ENCODE measurements at places on chromosomes 7 and 10. TPM values are rescaled to one million over a fixed set of nuclear protein-coding genes. Genes with fewer than 3 reads are reported as not detected.

- DNase-seq, result no peak
These were observed 10.7 kb downstream of the FBXL13 start for GRCh38 chr7:103063895-103064294.

Gene CYP2E1
- polyA plus RNA-seq, result 1.7 TPM

DNA sequence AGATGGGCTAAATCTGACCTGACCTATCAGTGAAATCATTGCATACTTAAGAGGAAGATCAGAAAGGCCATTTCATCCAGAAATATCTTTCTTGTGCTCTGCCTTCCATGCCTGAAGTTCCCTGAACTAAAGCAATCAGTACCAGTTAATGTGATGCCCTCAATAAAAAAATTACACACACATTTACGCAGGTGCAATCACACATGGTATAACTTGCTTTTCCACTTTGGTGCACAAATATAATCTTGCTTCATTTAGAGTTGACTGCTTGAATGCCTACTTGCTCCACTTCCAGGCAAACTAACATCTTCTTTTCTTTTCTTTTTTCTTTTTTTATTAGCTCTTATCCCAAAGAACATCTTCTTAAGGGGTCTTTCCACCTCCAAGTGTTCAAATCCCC lies 58.3 kb upstream of the KIF5B start:
- no peak for DNase-seq

DNA sequence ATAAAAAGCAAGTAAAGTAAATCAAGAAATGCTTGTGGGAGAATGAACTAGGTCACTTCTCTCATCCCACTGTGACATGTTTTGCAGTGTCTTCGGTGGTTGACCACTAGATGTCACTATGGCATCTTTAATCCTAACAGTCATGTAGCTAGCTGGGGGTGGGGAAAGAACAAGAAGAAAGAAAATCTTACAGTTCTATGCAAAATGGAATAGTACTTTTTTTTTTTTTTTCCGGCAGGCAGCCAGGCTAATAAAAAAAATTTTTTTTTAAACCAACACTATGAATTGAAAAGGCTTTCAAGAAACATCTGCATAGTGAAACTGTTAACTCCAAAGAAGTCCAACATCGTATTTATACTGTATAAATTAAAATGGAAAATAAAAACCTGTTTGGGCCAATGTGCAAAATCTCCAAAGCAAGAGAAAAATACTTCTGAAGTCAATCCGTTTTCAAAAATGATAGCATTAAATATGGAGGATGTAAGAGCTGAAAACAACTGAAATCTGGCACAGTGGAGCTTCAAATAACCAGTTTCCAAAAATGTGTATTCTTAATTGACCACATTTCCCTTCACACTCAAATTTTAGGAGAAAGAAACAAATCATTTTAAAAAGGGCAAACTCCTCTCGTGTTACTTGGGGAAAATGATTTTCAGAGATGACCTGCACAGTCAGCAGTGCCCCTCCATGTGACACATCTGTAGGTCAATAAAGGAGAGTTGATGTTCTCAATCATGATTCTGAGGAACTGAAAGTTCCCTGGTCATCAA lies 38.5 kb downstream of the CDK1 start:
- DNase-seq, result peak; percentile 90

Gene IKZF1
- polyA plus RNA-seq, result not detected

DNA sequence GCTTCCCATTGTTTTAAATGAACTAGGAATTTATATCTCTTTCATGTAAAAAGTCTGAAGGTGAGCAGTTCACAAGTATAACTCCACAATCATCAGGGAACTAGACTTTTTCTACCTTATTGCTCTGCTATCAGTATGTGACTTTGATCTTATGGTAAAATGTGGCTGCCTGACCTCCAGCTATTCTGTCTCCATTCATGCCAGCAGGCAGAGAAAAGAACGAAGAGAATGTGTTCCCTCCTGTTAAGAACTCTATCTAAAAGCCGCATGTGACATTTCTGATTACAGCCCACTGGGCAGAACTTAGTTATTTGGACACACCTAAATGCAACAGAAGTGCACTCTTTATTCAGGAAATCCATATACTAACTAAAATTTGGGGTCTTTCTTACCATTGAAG lies 102.8 kb upstream of the MBL2 start:
- no peak for DNase-seq

GRCh38 chr7:102262546-102262945 lies 24.1 kb upstream of the SH2B2 start:
- no peak for DNase-seq

Measured in IMR-90 (cell line).